Fibroblast of the aortic adventitia (primary cell): ENCODE measurements at places on chromosomes 5 and 9. TPM values are rescaled to one million over a fixed set of nuclear protein-coding genes. Genes with fewer than 3 reads are reported as not detected.

GRCh38 chr5:84715091-84715490, 330.4 kb upstream of the EDIL3 start:
- DNase-seq = peak; percentile 16

Gene RGMB
- total RNA-seq = 17.6 and 145 TPM in 2 replicates

DNA sequence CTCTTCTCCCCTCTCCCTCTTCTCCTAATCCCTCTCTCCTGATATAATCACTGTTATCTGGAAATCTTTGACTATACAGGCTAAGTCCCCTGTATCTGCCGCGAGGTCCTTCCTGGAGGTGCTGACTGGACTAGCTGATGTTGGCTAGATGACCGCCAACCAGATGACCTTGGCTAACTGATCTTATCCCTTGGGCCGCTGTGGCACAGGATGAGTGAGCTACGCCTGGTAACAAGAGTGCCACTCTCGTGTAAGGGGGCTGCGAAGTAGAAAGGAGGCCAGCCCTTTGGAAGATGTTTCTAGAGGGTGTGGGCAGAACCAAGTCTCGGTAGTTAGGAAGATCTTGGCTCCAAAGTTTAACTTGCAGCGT, 345 bp upstream of the PRRC1 start:
- DNase-seq = no peak

- no peak for DNase-seq
These were observed 356.0 kb upstream of the SEMA6A start for GRCh38 chr5:116930616-116931015.

DNA sequence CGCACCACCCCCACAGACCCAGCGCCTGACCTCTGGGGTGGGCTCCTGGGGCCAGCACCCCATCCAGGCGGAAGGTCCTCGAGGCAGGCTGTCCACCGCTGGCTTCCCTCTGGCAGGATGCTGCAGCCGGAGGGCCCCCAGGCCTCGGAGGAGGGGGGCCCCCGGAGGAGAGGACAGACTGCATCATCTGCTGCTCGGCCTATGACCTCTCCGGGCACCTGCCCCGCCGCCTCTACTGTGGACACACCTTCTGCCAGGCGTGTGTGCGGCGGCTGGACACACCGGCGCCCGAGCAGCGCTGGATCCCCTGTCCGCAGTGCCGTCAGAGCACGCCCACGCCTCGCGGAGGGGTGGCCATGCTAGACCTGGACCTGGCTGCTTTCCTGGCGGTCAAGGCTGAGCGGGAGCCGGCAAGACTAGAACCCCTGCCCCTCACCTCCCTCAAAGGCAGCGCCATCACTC, 1.2 kb downstream of the RNF224 start:
- DNase-seq = no peak

Gene RAB3C
- total RNA-seq = not detected in 2 replicates

- peak; percentile 40 for DNase-seq
These were observed 337.4 kb downstream of the GLIS3 start for GRCh38 chr9:3962496-3962895.

GRCh38 chr9:120385606-120386389, 194.2 kb downstream of the CDK5RAP2 start:
- no peak for DNase-seq

- DNase-seq = peak; percentile 12
These were observed 96.5 kb downstream of the PPARGC1B start for GRCh38 chr5:149826574-149826973.

DNA sequence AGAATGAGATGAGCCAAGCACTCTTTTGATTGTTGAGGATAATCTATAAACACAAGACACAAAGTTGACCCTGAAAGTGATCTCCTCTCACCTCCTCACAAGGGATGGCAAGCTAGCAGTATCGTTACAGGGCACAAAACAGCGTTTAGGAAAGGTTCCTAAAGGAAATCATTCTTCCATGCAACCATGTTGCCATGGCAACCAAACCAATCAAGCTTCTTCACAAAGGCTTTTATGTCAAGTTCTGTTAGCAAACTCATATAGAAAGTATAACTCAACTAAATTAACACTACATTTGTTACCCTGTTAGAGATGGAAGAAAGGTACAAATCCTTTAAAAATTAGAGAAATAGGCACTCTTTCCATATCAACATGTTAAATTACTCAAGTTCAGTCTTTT, 1016.8 kb upstream of the DMAC1 start:
- no peak for DNase-seq

DNA sequence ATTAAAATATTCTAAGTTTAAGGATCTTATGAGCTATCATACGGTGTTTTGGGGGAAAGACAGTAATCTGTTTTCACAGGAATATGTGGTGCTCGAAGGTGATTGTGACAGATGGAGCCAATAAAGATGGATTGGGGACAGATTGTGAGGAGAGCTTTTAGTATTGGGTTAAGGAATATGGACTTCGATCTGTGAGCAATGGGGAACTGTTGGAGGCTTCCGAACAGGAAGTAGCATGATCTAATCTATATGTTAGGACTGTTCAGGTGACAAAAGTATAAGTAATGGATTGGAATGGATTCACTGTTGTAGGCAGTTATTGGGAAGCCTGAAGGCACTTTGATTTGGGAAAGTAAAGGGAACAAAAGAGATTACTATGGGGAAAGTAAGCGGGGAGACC, 7.4 kb upstream of the ELL2 start:
- no peak for DNase-seq

- no peak for DNase-seq
These were observed 29.6 kb upstream of the CNOT6 start for GRCh38 chr5:180464603-180464970.

Gene GLIPR2
- 24.3 and 36.6 TPM in 2 replicates for total RNA-seq

DNA sequence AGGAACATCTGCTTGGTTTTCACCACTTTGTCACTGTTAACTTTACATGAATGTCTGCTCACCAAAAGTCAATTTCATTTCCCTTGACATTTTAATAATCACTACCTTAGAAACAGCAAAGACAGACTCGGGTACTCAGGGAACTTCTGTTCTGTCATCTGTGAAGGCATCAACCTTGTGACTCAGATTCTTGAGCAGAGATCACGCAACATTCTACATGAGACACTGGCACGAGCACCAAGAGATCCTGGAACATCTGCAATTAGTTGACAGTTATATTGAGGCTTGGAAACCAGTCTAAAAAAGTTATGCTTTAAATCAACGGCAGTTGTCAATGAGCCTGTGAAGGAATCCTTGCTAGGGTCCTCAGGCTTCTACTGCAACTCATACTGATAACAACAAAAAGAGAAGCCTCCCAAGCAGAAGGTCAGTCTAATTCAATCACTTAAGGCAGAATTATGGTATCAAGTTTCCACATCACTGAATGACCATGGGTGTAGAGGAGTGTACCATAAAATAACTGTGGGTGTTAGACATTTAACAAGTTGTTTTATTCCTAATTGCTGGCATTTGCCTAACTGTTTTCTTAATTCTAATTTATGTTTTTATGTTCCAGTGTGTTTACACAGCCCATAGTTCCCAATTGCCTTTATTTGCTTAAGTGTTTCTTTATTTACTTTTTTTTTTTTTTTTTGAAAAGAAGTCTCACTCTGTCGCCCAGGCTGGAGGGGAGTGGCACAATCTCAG, 3.3 kb upstream of the PBX3 start:
- DNase-seq = no peak

DNA sequence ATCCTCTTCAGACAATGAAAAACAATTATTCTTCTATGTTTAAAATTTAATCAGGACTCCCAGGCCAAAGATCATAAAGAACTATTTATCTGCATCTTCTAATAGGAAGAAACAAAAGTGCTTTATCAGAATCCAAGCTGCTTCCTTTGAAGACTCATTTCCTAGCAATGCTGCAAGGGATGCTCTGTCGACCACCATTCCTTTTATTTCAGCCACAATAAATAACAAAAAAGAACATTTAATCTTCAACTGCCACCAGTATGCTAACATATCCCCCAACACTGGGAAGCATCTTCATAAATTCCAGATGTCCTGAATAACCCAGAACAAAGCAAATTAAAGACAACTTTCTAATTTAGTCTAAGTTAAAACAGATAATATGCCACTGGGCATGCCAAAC, 68.7 kb downstream of the PKD2L2 start:
- no peak for DNase-seq

Gene EIF4E1B
- total RNA-seq = not detected in 2 replicates
